ENCODE measurements at places on chromosomes 1 and 21. TPM values are rescaled to one million over a fixed set of nuclear protein-coding genes. Genes with fewer than 3 reads are reported as not detected.

Gene PDC
- polyA plus RNA-seq, result not detected

Gene TTC34
- 1.5 TPM for polyA plus RNA-seq

Gene TACSTD2
- polyA plus RNA-seq, result 27.4 TPM

DNA sequence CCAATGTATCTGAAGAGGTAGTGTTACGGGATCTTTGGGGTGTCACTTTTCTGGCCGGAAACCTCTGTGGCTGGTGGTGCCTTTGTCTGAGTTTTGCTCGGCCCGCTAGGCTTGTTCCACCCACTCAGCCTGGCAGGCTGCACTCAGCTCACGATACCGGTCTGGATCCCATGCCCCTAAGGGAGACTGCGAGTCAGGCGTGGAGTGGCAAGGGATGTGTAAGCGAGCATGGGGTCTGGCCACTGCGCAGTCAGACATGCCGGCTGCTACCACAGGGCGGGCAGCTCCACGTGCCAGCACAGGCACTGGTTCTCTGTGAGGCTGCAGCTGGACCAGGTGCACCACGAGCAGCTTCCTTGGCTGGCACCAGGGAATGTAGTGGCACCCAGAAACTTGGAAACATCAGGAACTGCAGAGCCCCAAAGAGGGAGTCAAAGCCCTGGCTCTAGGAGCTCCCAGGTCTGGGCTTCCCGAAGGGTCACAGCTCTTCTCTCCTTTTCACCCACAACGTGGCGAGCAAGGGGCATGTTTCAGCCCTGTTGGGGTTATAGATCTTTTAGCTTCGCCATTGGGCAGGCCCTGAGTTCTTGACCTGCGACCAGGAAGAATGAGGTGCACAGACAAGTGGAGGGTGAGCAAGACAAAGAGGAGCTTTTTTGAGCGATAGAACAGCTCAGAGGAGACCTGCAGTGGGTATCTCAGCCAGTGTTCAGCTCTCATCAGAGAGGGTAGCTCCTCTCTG, 23.8 kb upstream of the LRRC8C start:
- no peak for DNase-seq

Gene CD1D
- polyA plus RNA-seq, result 7.6 TPM

Gene TMEM35B
- polyA plus RNA-seq, result 30.5 TPM
